ENCODE measurements at places on chromosomes 16 and 17.

- DNase-seq = no peak
Observed at GRCh38 chr16:49674351-49674851, 181.5 kb downstream of the ZNF423 start.

DNA sequence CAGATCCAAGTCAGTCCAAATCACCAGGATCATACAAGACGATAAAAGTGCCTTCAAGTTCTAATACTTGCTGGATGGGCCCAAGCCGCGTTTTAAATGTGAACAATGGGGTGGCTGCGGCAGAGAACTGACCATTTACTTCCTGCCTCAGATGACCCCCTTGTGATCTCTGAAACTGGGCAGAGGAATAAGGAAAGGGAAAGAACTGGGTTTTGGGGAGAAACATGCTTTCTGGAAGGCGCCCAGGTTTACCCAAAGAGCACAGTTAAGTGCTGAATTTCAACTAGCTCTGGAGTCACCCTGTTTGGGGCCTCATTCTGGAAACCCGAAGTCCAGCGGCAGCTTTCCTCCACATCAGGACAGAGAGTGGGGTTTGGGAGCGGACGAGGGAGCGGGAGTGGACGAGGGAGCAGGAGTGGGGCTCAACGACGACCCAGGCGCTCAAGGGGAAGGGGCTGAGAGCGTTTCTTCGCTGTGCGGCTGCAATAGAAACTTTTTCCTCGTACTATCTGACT, 1.6 kb downstream of the FAM20A start:
- no peak for DNase-seq

GRCh38 chr16:84844559-84845495, 25.0 kb downstream of the CRISPLD2 start:
- DNase-seq = no peak

DNA sequence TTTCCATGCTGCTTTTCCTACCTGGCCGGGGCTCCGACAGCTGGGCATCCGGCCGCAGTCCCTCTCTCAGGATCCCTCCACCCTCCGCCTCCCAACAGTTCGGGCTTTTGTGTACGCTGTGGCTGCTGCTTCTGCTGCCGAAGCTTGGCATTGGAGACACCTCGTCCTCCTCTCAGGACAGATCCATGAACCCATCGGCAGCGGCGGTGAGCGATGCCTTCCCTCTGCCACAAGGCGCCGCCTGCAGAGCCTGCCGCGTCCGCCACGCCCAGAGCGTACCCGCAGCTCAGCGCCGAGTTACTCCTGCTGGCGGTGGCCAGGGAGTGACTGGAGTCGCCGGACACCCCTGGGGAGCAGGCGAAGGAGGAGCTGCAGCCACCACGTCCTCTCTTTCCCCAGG, 2032.8 kb downstream of the TP53TG3F start:
- DNase-seq = no peak

GRCh38 chr17:65900216-65900615, 291.7 kb downstream of the CEP112 start:
- DNase-seq = no peak

GRCh38 chr17:76816590-76817135, 51.5 kb upstream of the MGAT5B start:
- DNase-seq = peak; percentile 50

DNA sequence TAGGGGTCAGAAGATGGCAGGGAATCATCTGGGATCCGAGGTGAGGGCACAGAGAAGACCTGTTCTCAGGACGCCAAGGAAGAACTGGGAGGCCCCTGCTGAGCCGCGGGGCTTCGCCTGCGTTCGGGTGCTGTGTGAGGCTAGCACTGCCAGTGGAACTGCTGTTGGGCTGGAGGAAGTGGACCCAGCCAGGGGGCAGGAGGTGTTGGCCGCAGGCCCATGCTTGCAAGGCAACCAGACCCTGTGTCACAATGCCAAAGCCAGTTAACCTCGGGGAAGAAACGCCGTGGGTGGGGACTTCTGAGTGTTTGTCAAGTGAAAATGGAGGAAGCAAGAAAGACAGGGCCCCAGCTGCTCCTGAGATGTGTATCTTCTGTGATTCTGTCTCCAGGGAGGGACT, 185.5 kb downstream of the LGALS9B start:
- no peak for DNase-seq

DNA sequence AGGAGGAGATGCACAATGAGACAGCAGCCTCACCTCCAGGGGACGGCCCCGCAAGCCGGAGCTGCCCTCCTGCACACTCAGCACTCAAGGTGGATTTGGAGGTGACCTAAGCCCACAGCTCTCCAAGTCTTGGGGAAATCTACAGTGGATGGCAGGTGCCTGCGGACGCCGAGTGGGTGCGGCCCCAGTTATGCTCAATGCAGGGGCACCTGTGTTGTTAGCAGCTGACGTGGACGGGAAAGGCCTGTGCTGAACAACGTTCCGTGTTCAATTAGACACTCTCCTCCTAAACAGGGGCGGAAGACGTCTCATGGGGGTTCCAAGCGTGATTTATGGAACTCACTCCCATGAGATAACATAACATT, 22.0 kb upstream of the METRNL start:
- DNase-seq = no peak

DNA sequence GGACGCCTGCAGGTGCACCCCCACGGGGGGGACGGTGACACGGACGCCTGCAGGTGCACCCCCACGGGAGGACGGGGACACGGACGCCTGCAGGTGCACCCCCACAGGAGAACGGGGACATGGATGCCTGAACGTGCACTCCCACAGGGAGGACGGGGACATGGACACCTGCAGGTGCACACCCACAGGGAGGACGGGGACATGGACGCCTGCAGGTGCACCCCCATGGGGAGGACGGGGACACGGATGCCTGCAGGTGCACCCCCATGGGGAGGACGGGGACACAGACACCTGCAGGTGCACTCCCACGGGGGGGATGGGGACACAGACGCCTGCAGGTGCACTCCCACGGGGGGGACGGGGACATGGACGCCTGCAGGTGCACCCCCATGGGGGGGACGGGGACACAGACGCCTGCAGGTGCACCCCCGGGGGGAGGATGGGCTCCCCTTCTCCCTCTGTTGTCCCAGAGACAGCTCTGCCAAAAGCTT, 114.5 kb upstream of the METRNL start:
- DNase-seq = no peak

GRCh38 chr16:88379694-88380040, 3.1 kb upstream of the ZNF469 start:
- no peak for DNase-seq

DNA sequence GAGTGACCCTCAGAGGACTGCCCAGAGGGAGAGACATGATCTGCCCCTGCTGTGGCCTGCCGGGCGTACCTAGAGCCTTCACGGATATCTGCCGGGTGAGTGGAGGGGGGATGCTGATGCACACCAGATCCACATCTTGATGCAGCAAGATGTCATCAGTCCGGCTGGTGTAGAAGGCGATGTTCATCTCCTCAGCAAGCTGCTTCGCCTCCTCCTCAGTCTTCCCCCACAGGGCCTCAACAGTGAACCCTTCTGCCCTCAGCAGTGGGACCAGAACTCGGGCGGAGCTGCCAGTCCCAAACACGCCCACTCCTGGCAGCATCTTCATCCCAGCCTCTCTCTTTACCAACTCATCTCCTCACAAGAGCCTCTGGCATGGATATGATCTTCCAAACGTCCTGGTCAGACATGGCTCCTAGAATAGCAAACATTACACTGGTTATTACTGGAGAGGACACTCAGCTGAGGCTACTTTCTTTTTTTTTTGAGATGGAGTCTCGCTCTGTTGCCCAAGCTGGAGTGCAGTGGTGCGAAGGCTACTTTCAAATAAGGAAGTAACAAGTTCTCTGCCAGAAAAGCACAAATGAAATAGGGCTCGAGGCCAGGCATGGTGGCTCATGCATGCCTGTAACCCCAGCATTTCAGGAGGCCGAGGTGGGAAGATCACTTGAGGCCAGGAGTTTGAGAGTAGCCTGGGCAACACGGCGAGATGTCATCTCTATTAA, 18.9 kb downstream of the C16orf86 start:
- no peak for DNase-seq

DNA sequence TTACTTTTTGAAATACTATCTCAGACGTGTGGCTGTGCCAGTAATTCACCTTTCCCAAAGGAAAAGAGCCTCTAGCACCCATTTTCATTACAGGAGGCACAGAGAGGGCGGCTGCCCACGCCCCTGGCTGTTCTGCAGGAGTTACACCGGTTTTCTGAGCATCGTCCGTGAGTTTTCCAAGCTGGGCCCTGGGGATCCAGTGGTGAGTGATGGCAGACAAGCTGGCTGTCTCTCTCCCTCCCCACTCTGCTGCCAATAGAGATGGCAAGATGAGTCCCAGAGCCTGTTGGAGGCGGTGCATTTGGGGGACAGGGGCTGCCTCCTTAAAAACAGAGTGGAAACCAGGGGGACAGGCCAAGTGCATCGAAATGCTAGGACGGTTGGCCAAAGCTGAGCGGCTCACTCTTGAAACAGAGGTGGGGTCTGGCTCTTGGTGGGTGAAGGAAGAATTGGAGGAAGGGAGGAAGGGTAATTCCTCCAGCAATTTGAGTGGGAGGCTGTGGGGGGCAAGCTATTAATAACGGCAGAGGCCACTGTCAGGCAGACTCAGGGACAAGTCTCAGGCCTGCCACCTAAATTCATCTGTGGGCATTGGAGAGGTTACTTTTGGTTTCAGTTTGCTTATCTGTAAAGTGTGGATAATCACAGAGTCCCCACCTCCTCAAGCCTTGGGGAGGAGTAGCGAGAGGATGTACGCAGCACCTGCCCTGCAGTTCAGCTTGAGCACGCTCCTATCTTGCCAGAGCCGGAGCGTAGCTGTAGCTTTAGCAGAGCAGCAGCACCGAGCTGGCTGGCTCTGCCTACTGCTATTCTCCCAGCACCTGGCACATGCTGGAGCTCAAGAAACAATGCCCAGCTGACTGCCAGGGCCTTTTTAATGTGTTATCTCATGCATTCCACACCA, 7.5 kb upstream of the NOS2 start:
- peak; percentile 45 for DNase-seq

DNA sequence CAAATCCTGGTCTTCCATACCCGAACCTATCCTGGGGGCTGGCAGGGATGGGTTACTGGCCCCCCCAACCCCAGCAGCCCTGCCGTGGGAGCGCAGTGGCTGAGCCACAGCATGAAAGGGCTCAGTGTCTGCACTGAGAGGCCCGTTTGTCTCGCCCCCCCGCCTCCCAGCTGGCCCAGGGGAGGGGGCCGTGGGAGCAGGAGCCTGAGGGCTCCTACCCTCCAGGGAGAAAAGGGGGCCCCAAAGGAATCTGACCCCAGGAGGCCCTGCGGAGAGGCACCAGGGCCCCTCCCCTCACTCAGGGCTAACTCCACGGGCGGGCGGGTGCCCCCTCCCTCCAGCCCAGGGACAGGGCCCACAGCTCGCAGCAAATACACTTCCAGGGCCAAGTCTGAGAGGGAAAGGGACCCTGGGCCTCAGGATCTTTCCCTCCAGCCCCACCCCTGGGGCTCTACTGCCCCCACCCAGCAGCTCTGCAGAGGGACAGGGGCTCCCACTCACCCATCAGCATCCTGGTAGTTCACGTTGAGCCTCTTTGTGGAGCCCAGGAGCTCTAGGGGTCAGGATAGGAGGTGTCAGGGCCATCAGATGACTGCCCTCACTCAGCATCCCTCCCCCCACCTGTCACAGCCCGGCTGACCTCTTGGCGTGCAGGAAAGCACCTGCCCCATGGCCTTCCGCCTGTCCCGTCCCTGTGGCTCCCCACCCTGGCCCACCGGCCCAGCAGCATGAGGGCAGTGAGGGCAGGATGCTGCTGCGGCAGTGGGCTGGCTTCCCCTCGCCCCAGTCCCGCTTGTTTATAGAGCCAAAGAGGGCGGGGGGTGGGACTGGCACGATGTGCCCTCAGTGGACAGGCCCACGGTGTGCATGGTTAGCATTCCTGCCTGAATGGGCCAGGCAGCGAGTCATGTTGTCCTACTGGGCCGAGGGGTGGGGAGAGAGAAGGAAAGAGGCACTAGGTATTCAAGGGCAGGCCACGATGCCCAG, 7.3 kb downstream of the CASKIN2 start:
- DNase-seq = no peak

DNA sequence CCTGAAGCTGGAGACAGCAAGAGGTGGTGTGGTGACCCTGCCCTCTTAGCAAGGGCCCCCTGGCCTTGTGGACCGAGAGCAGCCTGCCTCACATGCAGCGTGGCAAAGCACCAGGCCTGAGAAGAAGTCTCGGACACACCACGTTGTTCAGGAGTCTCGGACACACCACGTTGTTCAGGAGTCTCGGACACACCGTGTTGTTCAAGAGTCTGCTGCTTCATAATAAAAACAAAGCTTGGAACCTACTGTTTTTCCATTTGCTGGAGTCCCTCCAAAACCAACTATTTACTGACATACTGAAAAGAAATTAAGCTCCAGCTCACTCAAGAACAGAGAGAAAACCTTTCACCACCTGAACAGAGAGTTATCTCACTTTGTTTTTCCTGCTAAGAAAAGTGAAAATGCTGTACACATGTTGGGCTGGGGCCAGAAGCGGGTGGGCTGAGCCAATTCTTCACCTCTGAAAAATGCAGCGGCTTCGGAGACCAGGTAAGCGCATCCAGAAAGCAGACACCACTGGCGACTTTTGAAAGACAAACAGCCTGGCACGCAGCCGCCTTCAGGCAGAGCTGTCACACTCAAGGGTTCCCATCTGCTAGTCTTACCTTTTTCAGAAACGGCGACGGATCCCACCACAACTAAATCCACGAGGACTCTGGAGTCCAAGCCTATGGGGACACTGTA, 8.9 kb downstream of the MTHFSD start:
- no peak for DNase-seq

GRCh38 chr16:74249254-74249653, 47.4 kb upstream of the PSMD7 start:
- no peak for DNase-seq

DNA sequence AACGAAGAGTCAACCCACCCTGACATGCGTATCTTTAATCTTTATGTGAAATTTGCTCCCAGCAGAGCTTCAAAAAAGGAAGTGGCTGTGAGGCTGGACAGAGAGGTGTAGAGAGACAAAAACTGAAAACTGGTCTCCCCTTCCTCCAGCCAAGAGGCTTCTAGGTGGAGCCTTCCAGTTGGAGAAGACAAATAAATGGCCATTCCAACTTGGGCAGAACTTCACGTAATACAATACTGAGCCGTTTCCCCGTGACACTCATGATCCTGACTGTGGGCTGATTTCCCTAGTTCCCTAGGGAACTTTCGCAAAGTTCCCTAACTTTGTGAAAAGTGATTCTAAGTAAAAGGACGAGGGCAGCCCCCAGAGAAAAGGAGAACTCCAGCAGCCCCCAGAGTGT, 78.8 kb downstream of the ZFHX3 start:
- DNase-seq = no peak

DNA sequence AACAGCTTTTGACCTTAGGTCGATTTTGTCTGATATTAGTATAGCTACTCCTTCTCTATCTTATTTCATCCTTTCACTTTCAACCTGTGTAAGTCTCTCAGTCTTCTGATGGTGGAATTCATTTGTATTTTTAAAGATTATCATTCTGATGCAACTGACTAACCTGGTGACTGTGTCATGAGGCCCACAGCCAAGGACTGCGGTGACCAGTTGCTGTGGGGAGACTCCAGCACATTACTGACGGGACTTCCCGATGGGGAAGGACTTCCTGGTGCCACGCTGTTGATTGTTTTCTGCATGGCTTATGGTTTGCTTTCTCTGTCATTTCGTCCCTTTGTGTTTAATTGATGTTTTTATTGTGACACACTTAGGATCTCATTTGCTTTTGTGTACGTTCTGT, 34.2 kb downstream of the RMI2 start:
- no peak for DNase-seq

GRCh38 chr17:78558989-78559388, 18.2 kb downstream of the DNAH17 start:
- no peak for DNase-seq
